SHP77 treated with DMSO at 0.1 percent for 48 hours (cell line): ENCODE measurements at places on chromosomes 4 and X.
A peak's percentile ranks its signal among the peaks of the same experiment; 100 is the strongest.

DNA sequence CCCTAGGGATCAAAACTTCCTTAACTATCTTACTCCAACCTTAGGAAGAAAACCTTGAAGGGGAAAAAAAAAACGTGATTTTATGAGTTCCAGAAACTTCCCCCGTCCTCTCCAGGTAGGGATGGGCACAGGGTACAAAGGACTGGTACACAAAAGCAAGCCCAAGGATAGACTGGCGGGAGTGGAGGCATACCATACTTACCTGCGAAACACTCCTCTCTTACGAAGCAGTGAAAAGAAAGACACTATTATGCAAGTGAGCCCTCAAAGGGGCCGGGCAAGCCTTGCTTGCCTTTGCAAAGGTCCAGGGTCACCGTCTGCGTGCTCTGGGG is 651 bp downstream of the TSPAN6 start:
- no peak for DNase-seq

GRCh38 chr4:52660643-52661042 is 1.5 kb upstream of the USP46 start:
- DNase-seq = no peak

GRCh38 chr4:76147454-76148141 is 599 bp downstream of the NUP54 start:
- peak; percentile 57 for DNase-seq

GRCh38 chrX:112834031-112834845 is 6.4 kb downstream of the AMOT start:
- no peak for DNase-seq

- no peak for DNase-seq
These were observed 104.0 kb downstream of the PHEX start for GRCh38 chrX:22135994-22136684.

- no peak for DNase-seq
These were observed 2.2 kb downstream of the FBXO8 start for GRCh38 chr4:174281182-174281737.

GRCh38 chrX:154411981-154412340 is 622 bp downstream of the TAFAZZIN start:
- DNase-seq = no peak

DNA sequence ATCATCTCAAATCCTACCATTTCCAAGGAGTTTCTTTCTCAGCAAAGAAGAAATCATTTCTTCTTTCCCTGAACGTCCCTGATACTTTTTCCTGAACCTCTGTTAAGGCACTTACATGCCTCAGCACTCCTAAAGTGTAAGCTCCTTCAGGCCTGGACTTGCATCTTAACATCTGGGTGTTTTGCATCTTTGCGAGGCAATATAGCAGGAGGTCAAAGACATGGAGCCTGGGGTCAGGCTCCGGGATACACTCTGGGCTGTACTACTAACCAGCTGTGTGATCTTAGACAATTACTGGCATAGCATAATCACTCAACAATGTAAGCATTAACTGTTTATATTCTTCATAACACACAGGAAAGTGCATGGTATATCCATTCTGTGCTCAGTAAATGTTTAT is 275.5 kb upstream of the BOD1L1 start:
- DNase-seq = no peak

- DNase-seq = no peak
These were observed 84.0 kb upstream of the BMP2K start for GRCh38 chr4:78691971-78692821.

GRCh38 chr4:1246901-1247863 is 1.7 kb downstream of the CTBP1 start:
- no peak for DNase-seq

GRCh38 chr4:102564399-102565059 is 63.4 kb downstream of the NFKB1 start:
- no peak for DNase-seq

DNA sequence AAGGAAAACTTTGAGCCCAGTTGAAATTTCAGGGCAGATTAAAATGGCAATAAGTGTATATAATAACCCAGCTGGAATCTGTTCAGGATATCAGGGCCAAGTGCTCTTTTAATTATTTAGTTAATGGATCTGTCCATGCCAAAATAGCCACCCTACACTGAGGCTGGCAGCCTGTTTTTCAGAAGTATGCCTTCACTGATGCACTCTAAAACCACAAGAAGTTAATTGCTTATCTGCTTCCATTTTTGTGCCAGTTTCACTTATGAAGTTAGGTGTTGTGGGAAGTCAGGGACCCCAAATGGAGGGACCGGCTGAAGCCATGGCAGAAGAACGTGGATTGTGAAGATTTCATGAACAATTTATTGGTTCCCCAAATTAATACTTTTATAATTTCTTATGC is 960.3 kb downstream of the C4orf33 start:
- no peak for DNase-seq

GRCh38 chr4:71066737-71067716 is 73.6 kb downstream of the DCK start:
- no peak for DNase-seq

GRCh38 chr4:148069086-148069894 is 337.4 kb downstream of the ARHGAP10 start:
- DNase-seq = no peak

DNA sequence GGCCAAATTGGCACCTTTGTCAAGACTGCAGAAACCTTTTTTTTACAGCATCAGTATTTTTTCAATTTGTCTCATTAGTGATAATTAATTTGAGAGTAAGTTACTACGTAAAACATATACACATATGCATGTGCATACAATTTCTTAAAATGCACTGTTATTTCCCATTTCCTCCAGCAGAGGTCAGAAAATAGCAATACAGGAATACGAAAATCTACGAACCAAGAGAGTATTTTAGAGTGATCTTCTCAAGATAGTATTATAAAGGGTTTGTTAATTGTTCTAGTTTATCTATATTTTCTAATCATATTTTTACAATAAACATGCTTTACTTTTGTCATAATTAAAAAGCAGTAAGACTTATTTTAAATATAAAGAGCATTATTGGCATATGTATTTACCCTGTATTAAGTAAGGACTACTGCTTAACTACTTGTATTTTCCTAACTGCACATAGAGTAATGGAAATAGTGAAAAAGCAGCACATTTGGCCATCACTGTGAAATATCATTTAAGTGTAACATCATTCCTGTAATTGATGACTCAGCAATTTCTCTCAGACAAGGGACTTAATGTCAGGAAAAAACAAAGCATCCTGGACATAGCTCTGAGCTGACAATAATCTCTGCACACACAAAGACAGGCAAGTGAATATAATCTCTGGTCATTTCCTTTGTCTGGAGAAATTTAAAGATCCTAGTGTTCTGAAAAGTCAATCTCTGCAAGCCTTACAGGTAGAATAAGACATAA is 45.6 kb downstream of the MAOB start:
- no peak for DNase-seq

GRCh38 chr4:109278594-109279031 is 23.8 kb downstream of the COL25A1 start:
- DNase-seq = no peak
